ENCODE measurements at places on chromosomes 6 and 20.

- H3K27me3 ChIP-seq: peaks cover 60% of the 10 kb centered on the region
- no peak overlapping the region for H3K4me3 ChIP-seq
- H3K4me1 ChIP-seq: no peaks in the 10 kb centered on the region
- no peaks in the 10 kb centered on the region for H3K36me3 ChIP-seq
These were observed 34.7 kb upstream of the TGM3 start for GRCh38 chr20:2261046-2261485.

- DNase-seq: no peak
- no peaks in the 10 kb centered on the region for H3K27me3 ChIP-seq
- H3K4me1 ChIP-seq: no peaks in the 10 kb centered on the region
- H3K4me3 ChIP-seq: no peak overlapping the region
- no peak overlapping the region for H3K27ac ChIP-seq
These were observed 516.7 kb downstream of the CBLN4 start for GRCh38 chr20:55488593-55488992.

- no peaks in the 10 kb centered on the region for H3K36me3 ChIP-seq
These were observed 180.0 kb downstream of the GJA1 start for GRCh38 chr6:121615493-121615892.

GRCh38 chr20:6686171-6686570, 81.3 kb upstream of the BMP2 start:
- no peak overlapping the region for H3K27ac ChIP-seq
- no peaks in the 10 kb centered on the region for H3K4me1 ChIP-seq
- H3K4me3 ChIP-seq: no peak overlapping the region
- no peak for DNase-seq
- no peaks in the 10 kb centered on the region for H3K27me3 ChIP-seq

DNA sequence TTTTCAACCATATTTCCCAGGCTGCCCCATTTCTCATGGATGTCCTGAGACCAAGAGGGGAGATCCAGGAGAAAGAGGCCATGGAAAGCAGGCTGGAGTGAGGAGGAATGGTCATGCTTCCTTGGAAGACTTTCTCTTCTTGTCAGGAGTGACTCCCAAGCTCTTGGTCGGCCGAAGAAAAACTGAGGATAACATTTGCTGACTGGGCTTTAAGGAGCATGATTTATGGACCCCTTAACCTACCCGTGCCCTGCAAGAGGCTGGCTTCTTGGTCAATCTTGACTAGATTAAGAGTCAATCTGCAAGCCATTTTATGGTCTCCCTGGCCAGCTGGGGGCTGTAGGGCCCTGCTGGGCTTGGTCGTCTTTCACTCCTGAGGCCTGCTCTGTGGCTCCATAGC, 22.8 kb downstream of the ADGRF4 start:
- H3K27ac ChIP-seq: no peak overlapping the region
- H3K36me3 ChIP-seq: peaks cover 2% of the 10 kb centered on the region
- DNase-seq: no peak
- no peak overlapping the region for H3K4me3 ChIP-seq
